G401 (cell line): ENCODE measurements at places on chromosomes 2 and 18.
A peak's percentile ranks its signal among the peaks of the same experiment; 100 is the strongest.

GRCh38 chr18:11809895-11810294 is 41.3 kb upstream of the CHMP1B start:
- no peak for DNase-seq

DNA sequence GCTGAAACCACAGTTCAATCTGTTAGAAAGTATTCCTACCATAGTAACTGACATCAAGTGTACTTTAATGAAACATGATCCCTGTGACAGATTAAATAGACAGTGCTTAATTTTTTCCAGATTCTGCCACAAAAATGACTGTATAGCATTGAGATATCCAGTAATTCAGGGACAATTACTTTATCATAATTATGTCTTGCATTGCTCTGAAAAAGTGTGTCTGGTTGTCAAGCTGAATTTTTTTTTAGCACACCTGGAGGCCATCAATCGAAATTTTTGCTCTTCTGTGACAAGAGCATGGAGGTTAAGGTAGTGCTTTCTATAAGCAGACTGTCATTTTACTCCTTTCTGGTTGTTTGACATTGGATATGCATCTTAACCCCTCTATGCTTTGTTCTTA is 1083.8 kb upstream of the NRXN1 start:
- DNase-seq, result no peak

DNA sequence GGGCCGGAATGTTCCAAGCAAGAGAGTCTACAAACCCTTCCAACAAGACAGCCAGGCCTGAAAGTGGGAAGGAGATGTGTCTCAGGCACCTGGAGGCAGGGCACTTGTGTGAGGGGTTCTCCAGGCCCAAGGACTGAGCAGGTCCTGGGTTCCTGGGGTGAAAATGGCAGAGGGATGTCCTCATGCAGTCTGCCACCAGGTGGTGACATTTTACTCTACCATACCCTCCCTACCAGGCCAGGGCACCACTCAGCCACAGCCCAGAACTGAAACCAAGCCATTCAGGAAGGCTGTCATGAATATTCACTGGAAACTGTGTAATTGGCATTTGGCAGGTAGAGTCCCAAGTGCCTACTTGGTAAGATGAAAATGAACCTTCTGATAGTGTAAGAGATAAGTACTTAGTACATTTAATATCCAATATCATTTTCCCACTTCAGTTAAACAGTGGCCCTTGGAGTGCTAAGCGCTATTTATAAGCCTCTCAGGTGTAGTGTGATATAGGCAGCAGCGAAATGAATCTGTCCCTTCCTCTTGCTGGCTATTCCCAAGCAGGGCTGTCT is 185.1 kb downstream of the MYO5B start:
- DNase-seq, result peak; percentile 17

GRCh38 chr2:219042750-219043149 is 1.4 kb upstream of the CFAP65 start:
- no peak for DNase-seq

DNA sequence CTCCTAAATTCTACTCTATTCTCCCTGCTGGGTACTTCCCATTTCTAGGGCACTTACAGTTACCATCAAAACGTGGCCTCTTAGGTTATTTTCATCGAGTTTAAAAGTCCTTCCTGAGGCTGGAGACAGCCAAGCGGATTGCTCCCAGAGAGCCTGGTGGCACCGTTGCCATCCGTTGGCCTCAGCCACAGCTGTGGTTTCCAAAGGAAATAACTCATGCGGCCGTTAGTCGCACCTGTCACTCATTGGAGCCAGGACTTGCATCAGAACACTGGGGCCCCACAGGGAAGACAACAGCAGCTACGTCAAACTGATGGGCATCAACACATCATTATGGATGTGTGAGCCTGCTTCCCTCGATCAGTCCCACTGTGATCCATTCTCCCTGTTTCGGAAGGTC is 453.4 kb downstream of the BCL11A start:
- peak; percentile 59 for DNase-seq

GRCh38 chr2:120241684-120242083 is 11.0 kb upstream of the RALB start:
- DNase-seq, result no peak

DNA sequence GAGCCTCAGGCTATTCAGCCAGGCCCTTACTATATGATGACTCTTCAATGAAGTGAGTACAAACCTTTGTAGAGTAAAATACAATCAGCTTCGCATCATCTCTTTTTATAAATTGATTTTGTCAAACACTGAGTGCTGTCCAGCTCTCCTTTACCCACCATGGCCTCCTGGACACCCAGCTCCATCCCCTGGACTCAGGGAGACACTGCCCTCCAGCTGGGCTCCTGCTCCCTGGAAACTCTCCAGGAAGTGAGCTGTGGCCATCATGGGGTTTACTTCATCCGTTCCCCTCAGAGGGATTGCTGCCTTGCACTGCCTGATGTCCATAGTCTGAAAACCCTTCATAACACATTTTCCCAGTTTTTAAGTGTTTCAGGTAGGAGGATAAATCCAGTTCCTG is 82.5 kb upstream of the XIRP2 start:
- DNase-seq, result no peak
